Islet precursor cell (in vitro differentiated cells): ENCODE measurements at places on chromosomes 4 and X.

GRCh38 chr4:175762582-175762981, 49.5 kb downstream of the GPM6A start:
- no peak for DNase-seq

GRCh38 chr4:94345266-94345665, 2.6 kb upstream of the HPGDS start:
- no peak for DNase-seq

GRCh38 chr4:128225148-128225547, 62.5 kb downstream of the PGRMC2 start:
- no peak for DNase-seq

DNA sequence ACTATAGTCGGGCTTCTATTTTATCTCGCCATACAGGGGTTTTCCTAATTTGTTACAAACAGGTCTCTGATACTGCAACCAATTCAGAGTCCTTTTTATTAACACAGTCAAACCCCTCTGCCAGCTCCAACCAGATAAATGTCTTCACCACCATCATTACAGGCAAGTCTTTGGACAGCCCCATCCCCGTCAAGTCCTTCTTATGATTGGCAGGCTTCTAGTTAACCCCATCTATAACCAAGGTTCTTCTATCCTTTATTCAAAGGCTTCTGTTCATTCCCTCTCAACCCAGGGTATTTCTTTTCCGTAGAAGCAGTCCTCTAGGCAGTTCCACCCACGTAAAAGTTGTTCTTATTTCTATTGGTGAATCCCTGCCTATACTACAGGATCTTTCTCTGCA, 29.9 kb upstream of the FOXR2 start:
- DNase-seq = no peak

GRCh38 chrX:40266490-40267333, 169.0 kb upstream of the BCOR start:
- peak; percentile 87 for DNase-seq

DNA sequence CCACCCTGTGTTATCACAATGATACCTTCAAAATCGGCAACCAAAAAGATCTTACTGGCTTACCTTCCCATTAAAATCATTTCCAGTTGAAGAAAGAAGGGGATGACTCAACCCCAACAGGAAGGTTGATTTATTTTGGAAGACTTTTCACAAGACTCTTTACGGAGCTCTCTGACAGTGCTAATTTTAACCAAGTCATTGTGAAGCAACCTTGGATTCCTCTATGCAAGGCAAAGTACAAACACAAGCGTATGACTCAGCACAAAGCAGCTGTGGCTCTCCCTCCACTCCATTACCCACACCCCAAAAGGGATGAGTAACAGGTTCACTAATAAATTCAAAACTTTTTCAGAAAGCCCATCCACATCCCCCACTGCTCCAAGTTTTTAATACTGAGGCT, 213.8 kb upstream of the FGF13 start:
- peak; percentile 50 for DNase-seq

- no peak for DNase-seq
Observed at GRCh38 chr4:38223782-38224236, 263.6 kb downstream of the PTTG2 start.

GRCh38 chrX:97743014-97743413, 859.3 kb downstream of the RPA4 start:
- DNase-seq = no peak

DNA sequence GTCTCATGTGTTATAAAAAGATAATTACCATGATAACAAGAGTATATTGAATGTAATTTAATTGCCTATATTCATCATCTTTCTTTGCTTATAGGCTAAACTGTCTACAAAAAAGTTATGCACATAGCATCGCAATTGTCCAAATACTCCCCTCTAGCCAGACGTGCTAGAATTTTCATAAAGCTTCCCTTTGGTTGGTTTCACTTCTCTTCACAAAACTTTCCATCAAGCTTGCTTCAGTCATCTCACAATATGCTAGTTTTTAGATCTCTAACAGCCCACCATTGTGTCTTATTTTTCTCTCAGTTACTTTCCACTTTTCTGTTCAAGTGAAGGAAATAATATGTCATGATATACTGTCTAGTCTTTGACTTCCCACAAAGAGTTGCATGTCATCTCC, 448.3 kb upstream of the SPANXN1 start:
- DNase-seq = no peak

DNA sequence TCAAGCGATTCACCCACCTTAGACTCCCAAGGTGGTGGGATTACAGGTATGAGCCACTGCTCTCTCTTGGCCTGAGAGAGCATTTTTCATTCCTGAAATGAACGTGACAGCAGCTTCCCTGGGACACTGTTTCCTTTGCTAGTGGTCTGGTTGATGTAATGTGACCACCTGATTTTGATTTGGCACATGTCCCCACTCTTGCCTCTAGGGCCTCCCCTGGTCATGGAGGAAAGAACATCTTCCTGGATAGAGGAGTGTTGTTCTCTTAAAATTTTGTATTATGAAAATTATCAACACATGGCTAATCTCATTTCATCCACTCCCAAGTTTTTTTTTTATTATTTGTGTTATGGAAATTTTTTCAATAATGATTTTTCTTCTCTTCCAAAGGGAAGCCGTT, 23.8 kb downstream of the SLC9B2 start:
- DNase-seq = no peak

GRCh38 chr4:1374706-1375045, 27.7 kb downstream of the UVSSA start:
- DNase-seq = no peak

DNA sequence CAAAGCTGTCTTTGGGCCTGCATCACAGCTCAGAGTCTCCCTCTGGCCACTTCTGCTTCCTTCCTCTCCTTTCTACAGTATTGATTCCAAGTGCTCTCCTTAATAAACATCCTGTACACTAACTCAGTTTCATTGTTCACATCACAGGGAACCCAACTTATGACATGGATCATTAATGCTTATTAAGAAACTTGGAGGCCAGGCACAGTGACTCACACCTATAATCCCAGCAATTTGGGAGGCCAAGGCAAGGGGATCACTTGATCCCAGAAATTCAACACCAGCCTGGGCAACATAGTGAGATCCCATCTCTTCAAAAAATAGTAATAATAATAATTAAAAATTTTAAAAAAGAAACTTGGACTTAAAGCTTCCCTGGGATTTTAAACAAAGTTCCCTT, 89.2 kb upstream of the EFHC2 start:
- DNase-seq = no peak

- DNase-seq = no peak
Observed at GRCh38 chrX:71228063-71228642, 5.1 kb downstream of the GJB1 start.

- DNase-seq = no peak
Observed at GRCh38 chr4:66959207-66959606, 586.1 kb downstream of the CENPC start.

- DNase-seq = peak; percentile 54
Observed at GRCh38 chr4:5971078-5971450, 47.2 kb downstream of the C4orf50 start.

DNA sequence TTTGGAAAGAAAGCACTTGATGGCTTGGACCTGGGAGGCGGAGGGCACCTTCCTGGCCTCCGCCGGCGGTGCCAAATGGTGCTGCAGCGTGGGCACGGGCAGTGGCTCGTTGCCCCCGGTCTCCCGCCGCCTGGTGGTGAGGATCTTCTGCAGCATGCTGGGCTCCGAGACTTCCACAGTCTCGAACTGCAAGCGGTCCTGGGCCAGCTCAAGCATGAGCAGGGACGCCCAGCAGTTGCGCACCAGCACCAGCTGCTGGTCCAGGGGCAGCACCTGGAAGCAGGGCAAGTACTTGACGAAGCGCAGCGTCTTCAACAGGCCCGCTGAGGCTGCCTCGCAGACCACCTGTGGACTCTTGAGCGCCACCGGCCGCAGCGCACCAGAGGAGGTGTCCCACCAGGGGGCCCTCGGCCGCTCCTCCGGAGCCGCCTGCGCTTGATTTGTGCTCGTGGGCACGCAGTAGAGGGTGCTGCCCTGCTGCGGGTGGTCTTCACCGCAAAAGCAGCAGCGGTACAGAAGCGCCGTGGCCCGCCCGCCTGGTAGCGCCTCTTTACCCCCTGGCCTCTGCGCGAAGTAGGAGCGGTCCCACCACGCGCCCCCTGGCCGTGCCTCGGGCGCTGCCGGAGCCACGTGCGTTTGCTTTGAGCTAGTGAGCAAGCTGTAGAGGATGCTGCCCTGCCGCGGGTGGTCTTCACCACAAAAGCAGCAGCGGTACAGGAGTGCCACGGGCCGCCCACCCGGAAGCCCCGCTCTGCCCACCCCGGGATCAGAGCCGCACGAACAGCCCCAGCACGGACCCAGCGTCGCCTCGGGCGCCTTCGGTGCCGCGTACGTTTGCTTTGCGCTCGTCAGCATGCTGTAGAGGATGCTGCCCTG, 689 bp downstream of the NR0B1 start:
- peak; percentile 70 for DNase-seq

DNA sequence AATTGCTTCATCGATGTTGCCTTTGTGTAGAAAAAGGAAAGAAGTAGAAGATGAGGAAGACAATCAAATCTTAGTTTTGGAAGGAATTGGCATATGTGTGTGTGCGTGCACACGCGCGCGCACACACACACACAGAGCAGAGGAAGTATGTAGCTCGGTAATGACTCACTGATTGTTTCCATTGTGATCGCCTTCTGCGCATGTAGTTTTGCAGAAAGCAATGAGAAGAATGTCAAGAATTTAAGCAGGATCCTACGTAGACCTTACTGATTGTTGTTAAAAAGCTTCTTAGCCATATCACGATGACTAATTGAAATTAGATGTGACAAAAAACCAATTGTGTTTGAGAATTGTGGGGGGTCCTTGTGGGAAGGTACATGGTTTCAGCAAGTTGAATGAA, 12.8 kb upstream of the LIMCH1 start:
- peak; percentile 88 for DNase-seq

- DNase-seq = no peak
Observed at GRCh38 chrX:77640702-77641101, 145.3 kb downstream of the ATRX start.

- DNase-seq = no peak
Observed at GRCh38 chr4:128868758-128869157, 59.3 kb downstream of the JADE1 start.

GRCh38 chr4:31283679-31284078, 563.5 kb downstream of the PCDH7 start:
- DNase-seq = no peak

DNA sequence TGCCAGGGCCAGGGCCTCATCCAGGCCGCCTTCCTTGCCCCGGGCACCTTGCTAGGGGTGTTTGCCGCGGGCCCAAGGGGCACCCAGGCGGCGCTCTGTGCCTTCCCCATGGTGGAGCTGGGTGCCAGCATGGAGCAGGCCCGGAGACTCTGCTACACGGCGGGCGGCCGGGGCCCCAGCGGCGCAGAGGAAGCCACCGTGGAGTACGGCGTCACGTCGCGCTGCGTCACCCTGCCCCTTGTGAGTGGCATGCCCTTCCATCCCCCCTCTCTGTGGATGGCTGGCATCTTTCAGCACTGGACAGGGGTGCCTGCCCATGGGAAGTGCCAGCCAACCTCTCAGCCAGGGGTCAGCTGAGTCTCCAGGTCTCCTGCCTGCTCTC, 3.6 kb downstream of the PLXNB3 start:
- DNase-seq = no peak

- DNase-seq = no peak
Observed at GRCh38 chr4:61376301-61376700, 176.2 kb downstream of the ADGRL3 start.

DNA sequence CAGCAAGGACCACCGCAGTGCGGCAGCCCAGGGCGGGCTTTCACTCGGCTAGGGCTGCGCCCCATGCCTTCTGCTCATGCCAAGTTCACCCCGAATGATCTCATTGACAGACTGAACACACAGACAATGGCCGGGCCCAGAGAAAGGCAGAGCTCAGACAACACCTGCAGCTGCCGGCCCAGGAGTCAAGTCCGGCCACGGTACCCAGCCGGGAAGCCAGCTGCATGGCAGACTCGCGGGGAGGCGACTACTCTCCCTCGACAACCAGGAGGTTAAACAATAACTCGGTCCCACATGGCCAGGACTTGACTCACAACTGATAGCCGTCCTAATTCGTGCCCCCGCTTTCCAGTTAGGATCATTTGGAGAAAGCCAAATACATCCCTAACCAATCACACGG, 50.4 kb downstream of the ABLIM2 start:
- no peak for DNase-seq

DNA sequence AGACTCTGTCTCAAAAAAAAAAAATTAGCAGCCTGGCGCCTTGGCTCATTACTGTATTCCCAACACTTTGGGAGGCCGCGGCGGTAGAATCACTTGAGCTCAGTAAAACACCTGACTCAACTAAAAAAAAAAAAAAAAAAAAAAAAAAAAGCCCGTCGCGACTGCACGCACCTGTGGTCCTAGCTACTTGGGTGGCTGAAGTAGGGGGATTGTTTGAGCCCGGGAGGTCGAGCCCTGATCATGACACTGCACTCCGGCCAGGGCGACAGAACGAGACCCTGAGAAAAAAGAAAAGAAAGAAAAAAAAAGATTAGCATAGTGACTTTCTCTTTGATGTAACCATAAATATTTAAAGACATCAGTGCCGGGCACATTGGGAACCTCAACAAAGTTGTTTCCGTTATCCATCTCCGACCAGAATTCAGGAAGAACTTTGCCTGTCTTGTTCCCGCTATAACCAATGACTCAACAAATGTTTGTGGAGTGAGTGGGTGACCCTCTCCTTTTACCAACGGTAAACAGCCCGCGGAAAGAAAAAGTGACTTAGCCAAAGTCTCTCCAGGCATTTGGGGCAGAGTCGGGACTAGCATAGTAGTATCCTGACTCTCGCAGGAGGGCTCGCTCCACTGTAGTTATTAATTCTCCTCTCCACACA, 553 bp upstream of the MED28 start:
- DNase-seq = peak; percentile 80

DNA sequence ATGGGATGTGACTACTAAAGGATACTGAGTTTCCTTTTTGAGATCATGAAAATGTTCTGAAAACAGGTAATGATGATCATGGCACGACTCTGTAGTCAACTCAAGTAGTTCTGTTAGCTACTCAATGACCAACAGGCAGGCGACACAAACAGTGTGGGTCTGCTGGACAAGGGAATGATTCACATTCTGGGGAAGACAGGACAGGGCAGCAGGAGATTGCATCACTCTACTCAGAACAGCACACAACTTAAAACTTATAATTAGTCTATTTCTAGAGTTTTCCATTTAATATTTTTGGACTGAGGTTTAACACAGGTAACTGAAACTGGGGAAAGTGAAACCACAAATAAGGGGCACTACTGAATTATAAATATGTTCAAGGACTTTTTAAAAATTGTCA, 365.2 kb downstream of the PRDM5 start:
- DNase-seq = peak; percentile 74

- DNase-seq = no peak
Observed at GRCh38 chr4:123995936-123996335, 599.3 kb downstream of the SPRY1 start.
